ENCODE measurements at places on chromosomes 5 and 9. TPM values are rescaled to one million over a fixed set of nuclear protein-coding genes. Genes with fewer than 3 reads are reported as not detected.

GRCh38 chr5:33032271-33033070 is 321.4 kb downstream of the NPR3 start:
- DNase-seq = peak; percentile 16

DNA sequence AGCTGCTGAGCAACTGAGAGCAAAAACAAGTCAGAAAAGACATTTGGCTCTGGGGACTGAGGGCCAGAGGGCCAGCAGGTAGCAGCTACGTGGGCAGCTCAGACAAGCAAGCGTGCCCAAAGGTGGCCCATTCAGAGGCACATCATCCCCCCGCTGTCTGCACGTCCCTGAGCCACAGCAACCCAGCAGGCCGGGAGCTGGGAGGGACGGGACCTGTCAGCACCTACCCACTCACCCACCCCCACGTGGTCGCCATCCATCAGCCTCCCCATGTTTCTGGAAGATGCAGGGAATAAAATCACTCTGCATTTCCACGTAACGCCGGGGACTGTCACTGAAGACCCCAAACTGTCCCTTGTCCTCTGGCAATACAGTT is 167.8 kb downstream of the COL23A1 start:
- DNase-seq = no peak

- DNase-seq = no peak
Measured at GRCh38 chr5:81297531-81297930, 3.9 kb upstream of the ZCCHC9 start.

- no peak for DNase-seq
Measured at GRCh38 chr5:96605144-96605837, 56.9 kb upstream of the CAST start.

GRCh38 chr9:105475302-105475701 is 27.5 kb downstream of the FSD1L start:
- DNase-seq = peak; percentile 40

DNA sequence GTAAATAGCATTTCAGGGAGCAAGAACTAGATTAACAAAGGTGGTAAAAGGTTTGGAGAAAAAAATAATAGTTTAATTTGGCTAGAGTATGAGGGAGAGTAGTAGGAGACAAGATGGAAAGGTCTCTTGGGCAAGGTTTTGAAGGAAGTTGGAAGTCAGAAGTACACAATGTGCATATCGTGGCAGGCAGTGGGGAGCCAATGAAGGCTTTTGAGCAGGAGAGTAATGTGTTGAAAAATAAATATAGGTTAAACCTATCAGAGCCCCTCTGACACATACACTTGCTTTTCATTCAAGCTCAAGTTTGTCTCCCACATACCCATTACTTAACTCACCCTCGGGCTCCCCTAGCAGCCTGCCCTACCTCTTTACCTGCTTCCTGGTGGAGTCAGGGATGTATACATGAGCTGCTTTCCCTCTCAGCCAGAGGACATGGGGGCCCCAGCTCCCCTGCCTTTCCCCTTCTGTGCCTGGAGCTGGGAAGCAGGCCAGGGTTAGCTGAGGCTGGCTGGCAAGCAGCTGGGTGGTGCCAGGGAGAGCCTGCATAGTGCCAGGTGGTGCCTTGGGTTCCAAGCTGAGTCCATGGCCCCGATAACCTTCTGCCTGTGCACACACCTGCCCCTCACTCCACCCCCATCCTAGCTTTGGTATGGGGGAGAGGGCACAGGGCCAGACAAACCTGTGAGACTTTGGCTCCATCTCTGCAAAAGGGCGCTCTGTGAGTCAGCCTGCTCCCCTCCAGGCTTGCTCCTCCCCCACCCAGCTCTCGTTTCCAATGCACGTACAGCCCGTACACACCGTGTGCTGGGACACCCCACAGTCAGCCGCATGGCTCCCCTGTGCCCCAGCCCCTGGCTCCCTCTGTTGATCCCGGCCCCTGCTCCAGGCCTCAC is at the start of gene CA9:
Gene CA9 (plus strand): TSS at position 797 of the 893 bp plus-strand sequence. CDS start 32 bp downstream, at position 829.
- no peak for DNase-seq

DNA sequence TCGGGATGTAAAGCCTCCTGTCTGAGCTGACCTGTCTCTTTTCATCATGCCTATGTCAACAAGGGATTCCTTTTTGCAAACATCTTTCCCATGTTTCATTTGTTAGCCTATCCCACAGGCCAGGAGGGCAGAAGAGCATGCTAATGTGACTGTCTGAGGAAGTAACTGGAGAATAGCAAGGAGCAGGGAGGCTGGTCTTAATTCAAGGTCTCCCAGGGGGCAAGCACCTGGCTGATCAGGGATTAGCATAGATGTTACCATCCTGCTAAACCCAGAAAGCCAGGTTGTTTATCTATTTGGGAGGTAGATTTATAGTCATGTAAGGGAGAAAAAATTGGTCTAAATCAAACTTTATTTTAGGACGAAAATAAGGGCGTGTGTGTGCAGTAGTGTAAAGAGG is 36.7 kb upstream of the MAP1B start:
- DNase-seq = no peak

DNA sequence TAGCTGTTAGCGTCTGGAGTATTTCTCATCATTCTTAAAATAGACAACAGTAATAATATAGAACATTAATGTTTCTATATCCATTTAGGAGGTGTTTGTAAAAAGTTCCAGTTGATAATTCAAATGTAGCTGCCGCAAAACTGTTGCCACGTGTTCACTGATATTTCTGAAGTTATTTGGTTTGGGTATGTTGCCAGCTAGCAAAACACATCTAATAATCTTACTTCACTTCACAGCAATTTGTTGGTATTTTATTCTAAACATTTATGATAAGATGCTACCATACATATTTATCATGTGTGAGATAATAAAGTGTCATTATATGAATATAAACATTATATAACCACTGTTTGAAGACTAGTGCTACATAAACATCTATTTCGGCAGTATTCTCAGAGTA is 101.6 kb downstream of the CDH12 start:
- no peak for DNase-seq

GRCh38 chr9:5493679-5494511 is 16.4 kb upstream of the PDCD1LG2 start:
- no peak for DNase-seq

DNA sequence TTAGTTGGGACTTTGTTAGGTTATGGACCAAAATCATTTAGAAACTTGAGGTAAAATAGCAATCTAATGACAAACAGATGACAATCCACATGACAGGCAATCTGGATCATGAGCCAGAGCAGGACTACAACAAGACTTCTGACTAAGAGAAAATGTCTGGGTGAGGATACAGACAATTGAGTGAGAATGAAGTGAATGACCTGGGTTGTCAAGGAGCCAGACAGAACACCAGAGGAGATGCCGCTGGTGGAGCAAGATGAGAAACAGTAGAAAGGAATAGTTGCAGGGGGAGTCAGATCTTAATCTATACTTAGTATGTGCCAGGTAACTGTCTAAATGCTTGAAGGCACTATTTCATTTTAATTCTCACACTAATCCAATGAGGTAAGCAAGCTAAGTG is 277.8 kb downstream of the PRELID2 start:
- DNase-seq = no peak

GRCh38 chr5:172141949-172142319 is 46.1 kb downstream of the STK10 start:
- no peak for DNase-seq

- no peak for DNase-seq
Measured at GRCh38 chr5:181255836-181256578, 4.9 kb downstream of the TRIM52 start.

The SPINK6 gene
- total RNA-seq = not detected

The LRRC14B gene
- not detected for total RNA-seq

The IFNA21 gene
- total RNA-seq = not detected

The FGF10 gene
- 6.1 TPM for total RNA-seq

The IFNA2 gene
- not detected for total RNA-seq

The IFNA4 gene
- total RNA-seq = not detected

The DIPK1B gene
- total RNA-seq = 31.7 TPM

The SPINK5 gene
- 3.0 TPM for total RNA-seq

The RNF183 gene
- total RNA-seq = 0.43 TPM

The KCTD16 gene
- total RNA-seq = 3.4 TPM
